Thoracic aorta (tissue), 2 donors: ENCODE measurements at places on chromosomes 12 and 14.

GRCh38 chr12:89470741-89471509, 53.7 kb downstream of the GALNT4 start:
- no peak for DNase-seq

DNA sequence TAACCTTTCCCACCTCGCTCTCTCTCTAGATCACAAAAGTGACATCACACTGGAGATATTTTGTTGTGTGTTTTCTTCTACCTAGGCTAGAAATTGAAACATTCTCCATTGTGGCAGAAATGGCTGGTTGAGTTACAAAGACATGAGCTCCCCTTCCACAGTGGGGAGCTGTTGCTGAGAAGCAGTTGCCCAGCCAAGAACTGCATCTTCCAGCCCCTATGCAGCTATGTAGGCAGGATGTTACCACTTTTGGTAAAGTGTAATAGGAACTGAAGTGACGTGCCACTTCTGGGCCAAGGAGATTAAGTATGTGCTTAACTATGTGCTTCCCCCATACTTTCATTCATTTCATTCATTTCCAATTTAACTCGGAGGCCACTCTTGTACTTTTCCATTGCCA, 138.7 kb upstream of the E2F7 start:
- no peak for DNase-seq

DNA sequence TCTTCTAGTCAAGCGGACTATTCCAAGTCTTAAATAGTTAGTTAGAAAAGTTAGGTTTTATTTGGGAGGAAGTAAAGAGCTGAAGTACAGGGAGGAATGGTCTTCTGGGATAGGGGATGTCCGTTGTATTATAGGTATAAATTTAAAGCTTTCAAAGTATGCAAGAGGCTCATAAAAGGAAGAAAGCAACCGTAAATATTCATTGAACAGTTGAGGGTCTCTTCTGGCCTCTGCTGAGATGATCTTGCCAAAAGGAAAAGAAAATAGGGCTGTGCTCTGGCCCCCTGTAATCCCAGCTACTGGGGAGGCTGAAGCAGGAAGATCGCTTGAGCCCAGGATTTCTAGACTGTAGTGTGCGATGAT, 377 bp upstream of the TIMELESS start:
- DNase-seq = no peak

GRCh38 chr12:19223018-19223417, 93.5 kb downstream of the PLEKHA5 start:
- DNase-seq = no peak

DNA sequence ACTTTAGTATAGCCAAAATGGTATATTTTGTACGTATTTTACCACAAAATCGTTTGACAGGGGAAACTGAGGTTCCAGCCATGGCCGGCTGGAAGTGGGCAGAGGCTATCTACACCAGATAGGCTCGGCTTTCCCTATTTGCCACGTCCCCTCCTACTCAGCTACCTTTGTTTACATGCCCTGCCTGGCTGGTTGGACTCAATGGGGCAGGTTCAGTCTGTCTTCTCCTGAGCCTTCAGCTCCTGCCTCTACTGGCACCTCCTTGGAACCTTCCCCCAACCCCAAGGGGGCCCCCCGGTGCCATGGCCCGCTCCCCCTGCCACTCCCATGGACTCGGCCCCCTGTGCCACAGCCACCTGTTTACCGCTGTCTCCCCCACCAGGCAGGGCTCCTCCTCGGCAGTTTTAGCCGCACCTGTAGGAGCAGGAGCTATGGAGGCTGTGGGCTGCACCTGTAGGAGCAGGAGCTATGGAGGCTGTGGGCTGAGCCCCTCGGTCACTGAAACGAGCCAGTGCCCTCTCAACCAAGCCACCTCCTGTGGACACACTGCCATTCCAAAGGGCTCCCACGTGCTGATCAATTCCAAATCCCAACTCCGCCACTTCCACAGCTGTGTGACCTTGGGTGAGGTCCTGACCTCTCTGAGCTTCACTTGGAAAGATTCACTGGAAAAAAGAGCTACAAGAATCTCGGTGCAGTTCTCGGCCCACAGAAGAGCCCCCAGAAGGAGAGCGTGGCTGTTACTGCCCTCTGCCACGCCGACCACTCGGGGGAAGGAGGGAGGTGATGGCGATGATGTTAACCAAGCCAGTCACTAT, 62.2 kb downstream of the NCOR2 start:
- no peak for DNase-seq

- DNase-seq = no peak
Observed at GRCh38 chr12:94714378-94715114, 64.2 kb upstream of the TMCC3 start.

DNA sequence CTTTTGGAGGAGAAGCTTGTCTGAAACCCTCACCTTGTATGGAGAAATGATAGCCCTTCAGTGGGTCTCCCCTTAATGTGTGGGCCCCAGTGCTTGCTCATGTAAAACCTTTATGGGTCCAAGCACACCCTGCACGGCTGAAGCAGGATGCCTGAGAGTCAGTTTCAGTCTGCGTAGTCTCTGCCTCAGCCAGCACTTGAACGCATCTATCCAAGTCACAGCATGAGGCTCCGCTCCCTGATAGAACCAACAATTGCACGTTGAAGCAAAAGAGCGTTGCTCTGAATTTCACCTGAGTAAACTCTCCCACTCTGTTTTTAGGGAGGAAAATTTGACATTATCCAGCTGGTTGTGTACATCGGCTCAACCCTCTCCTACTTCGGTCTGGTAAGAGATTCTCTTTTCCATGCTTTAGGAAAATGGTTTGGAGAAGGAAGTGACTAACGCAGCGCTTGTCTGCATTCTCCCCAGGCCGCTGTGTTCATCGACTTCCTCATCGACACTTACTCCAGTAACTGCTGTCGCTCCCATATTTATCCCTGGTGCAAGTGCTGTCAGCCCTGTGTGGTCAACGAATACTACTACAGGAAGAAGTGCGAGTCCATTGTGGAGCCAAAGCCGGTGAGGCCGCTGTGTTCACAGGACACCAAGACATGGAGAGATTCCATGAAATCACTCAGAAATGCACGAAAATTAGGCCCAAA, 33.0 kb upstream of the P2RX4 start:
- DNase-seq = no peak

DNA sequence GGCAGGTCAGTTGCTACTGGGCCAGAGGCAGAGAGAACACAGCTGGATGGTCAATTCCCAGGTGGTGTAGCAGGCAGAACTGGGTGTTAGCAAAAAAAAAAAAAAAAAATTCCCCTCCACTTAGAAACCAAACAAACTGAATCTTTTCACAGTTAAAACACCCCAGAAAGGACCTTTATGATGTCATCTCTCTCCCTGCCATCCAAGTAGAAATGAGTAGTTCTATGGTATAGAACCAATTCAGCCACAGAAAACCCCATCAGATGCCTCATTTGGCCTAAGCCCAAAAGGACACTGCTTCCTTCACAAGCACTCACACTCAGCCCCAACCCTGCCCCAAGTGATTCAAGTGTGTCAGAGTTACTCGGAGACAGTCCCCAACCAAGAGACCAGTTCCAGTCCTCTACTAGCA, 230.8 kb downstream of the DPF3 start:
- no peak for DNase-seq

DNA sequence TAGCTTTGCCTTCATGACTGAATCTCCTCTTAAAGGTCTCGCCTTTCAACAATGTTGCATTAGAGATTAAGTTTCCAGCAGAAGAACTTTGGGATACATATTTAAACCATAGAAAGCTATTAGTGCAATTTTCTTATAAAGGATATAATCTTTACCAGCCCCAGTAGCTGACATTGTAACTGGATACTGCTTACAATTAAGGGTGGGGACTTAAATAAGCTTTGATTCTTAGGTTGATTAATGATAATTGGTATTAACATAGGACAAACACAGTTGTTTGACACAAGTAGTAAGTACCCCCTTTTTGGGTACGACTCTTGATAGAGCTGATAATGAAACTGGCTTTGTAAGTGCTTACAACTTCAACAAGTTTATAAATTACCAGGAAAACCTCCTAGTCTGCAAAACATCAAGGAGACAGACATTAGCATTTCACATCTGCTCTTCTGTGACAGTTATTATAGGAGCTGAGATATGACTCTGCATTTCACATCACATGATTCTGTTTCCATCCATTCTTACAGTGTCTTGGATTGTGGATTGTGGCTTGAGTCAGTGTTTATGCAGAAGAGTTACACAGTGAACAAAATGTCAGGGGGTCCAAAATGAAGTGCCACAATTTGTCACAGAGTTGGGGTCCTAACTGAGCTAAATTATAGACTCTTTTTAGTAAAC, 249.1 kb upstream of the E2F7 start:
- no peak for DNase-seq

DNA sequence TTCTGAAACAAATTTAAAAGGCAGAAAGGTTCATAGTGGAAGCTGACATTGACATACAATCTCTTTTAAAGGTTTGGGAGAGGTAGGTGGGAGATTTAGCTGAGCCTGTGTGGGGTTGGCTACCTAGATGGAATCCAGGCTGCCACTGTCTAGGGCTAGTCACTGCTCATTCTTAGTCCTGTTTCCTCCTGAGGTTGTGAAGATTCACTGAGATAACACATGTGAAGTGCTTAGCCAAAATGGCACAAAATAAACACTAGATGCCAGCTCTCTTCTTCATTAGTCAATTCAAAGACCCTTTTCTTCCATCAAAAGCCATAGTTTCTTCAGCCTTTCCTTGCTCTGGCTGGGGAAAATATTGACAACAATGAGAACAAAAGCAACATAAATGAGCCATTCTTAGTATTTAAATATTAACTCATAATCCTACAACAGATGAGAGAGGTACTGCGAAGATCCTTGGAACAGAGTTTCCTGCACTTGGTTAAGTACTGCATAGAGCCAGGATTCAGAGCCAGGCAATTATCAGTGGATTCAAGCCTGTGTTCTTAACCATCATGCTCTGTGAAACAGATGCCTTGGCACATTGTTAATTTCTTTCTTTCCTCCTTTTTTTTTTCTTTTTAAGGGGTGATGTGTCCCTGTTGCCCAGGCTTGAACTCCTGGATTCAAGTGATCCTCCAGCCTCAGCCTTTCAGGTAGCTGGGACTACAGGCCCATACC, 3.5 kb downstream of the MYF6 start:
- DNase-seq = no peak

GRCh38 chr12:88923631-88924030, 343.4 kb upstream of the KITLG start:
- DNase-seq = no peak

DNA sequence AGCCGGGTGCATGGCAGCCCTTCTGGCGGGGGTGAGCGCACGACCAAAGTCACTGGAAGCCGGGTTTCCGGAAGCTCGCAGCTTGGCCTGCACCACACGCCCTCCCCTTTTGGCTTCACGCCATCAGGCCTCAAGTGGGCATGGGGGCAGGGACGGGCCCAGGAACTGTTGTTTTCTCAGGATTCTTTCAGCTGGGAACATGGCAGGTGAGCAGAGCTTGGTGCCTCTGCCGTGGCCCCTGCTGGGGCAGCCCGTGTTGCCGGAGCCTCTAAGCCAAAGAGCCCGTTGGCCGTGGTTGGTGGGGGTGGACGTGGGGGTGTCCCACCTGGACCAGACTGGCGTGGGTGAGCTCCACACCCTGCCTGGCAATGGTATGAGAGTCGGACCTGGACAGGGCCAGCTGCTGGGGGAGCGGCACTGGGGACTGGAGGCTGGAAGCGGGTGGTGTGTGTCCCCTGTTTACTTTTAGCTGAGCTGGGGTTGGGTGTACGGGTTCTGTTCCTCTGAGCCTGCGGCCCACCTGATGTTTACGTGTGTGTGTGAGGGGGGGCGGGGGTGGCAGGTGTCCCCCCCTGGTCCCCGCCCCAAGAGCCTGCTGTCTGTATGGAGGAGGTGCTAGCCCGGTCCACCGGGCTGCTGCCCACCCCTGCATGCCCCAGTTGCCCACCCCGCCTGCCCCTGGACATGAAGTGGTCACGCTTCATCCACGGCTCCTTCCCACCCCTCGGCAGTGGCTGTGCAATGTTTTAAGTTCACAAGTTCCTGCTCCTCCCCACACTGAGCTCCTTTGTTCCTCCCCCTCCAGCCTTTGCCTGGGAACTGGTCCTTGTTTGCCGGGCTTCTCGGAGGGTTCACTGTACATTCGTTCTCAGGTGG, 28.7 kb upstream of the PLD4 start:
- no peak for DNase-seq
